Heart left ventricle (tissue), 16 donors: ENCODE measurements at places on chromosomes 2 and 18.

GRCh38 chr2:124121760-124122275 lies 96.7 kb downstream of the CNTNAP5 start:
- no peak for DNase-seq

DNA sequence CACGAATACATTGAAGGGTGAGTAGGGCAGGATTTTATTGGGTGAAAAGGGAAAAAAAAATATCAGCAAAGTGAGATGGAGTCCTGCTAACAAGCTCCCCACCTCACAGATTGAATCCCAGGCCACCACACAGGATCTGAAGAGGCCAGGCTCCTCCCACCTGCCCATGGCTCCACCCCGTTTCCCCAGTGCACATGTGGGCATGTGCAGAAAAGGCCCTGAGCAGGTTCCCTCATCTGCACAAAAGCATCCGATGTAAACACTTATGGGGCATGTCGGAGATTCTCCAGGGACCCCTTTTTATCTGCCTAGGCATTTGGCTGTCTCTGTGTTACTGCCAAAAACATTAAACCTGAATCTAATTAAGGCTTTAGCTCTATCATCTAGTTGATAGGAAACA lies 35.2 kb downstream of the SKA1 start:
- DNase-seq = no peak

GRCh38 chr2:58194458-58194857 lies 46.7 kb downstream of the FANCL start:
- no peak for DNase-seq

DNA sequence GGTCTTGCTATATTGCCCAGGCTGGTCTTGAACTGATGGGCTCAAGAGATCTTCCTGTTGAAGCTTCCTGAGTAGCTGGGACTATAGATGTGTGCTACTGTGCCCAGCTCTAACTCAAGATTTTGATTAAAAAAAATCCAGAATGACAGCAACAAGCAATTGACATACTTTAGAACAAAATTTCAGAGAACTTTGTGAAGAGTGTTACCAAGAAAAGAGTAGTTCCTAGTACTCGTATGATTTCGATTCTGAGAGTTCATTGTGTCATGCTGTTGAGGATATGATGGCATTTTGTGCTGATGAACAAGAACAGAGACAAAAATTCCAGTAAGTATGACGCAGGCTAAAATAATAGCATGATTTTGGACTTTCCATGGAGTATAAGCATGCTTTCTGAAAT lies 90.2 kb upstream of the TWSG1 start:
- no peak for DNase-seq

- DNase-seq = peak; percentile 49
Observed at GRCh38 chr2:58137856-58138255, 91.2 kb downstream of the VRK2 start.

GRCh38 chr2:55156326-55156725 lies 75.8 kb downstream of the CLHC1 start:
- no peak for DNase-seq

- DNase-seq = peak; percentile 52
Observed at GRCh38 chr18:24274837-24275236, 122.8 kb downstream of the OSBPL1A start.

GRCh38 chr18:7945882-7946281 lies 378.8 kb downstream of the PTPRM start:
- DNase-seq = no peak

DNA sequence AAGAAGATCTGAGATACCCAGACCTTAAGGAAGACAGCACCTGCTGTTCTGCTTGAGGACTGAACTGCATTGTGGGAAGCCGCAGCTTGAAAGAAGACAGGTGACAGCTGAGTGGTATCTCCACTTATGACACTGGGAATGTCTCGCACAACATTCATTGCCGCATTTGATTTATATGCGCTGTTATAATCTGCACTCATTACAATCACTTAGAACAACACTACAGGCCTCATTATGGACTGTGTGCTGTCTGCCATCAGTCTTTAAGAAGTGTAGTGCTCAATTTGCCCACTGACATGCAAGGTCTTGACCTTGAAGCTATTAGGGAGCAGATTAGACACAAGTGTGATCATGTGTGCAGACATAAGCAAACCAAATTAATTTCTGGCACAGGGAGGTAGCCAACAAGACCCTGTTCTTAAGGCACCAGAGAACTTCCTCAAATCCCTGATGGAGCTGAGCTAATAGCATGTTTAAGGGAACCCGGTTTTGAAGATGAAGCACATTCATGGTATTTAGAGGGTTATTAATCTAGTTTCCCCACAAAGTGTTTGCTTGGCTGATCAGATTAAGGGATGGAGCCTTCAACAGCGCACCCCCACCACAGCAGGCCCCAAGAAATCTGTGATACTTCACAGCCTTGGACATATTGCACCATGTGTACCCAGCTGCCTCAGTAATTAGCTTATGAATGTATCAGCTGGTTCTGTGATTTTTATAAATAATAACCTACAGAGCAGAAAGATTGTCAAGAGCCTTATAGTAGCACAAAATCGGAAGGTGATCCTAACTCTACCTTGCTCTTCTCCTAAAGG lies 146.8 kb downstream of the SATB2 start:
- no peak for DNase-seq

DNA sequence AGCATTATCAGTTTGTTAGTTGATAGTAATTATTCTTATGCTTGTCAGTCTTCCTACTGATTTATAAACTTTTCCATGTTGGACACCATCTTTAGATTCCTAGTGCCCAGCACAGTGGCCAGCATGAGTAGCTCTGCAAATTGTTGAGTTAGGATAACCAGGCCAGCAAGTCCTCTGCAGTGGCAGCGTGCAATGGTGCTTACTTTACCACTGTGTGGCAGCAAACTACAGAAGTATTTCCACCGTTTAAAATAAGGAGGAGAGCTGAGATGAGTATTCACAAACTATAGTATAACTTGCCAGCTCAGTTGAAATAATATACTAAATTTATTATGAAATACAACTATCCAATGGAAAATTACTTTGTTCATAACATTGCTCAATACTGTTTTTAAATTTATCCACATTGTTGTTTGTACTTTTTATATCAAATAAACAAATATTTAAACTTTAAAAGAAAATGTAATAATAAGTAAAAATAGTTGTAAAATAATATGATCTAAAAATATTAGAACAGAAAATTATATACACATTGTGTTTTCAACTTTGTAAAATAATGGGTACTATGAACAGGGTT lies 9.3 kb upstream of the THADA start:
- no peak for DNase-seq

DNA sequence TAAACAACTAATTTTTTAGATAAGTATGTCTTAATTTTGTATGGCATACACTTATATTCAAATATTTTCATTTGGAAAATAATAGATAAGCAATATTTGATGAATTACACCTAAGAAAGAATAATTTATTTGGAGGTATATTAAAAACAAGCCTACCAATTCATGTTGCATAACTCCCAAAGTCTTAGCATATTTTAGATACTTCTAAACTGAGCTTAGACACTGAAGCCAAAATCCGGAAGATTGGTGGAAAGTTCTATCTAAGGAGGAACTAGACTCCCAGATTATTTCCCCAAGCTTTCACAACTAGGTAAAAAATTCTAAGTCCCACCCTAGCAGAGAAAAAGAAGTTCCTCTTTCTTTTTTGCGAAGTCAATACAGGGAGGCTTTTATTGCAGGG lies 221.0 kb upstream of the MMADHC start:
- DNase-seq = no peak

DNA sequence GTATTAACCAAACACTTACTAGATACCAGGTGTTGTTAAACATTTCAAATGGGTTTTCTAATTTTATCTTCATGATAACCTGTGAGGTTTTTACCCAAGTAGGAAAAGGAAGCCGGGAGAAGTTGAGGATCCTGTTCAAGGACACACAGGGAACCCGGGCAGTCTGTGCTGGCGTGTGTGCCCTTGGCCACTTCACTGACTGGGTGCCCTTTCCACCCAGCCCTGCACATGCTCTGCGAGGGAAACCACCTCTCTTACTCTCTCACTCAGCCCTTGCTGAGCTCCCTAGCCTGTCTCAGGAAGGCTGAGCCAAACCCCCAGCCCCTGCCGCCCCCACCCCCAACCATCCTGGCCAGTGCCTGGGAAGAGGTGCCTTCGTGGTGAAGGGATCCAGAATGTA lies 51.8 kb downstream of the TEX44 start:
- no peak for DNase-seq

GRCh38 chr2:95278051-95278471 lies 3.8 kb downstream of the PROM2 start:
- DNase-seq = peak; percentile 19

DNA sequence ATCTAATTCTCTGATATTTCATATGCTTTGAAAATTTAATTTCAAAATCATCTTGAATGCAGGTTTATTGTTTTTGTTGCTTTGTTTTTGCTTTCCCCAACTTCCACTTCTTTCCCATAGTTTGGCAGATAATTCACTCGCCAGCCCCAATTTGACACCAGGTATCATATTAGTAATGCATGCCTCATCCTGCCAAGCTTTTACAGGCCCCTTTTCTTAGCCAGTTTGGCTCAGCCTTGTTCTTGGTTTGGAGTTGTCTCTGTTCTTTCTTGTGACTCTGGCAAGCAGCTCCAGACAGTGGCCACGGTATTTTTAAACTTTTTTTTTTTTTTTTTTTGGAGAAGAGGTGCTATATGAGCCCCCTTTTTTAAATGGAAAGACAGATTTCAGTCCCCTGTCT lies 65.3 kb downstream of the PMS1 start:
- no peak for DNase-seq
